ENCODE measurements at places on chromosomes 3 and 15.

GRCh38 chr3:39327746-39328349 lies 1.7 kb upstream of the CCR8 start:
- peak; percentile 53 for DNase-seq

GRCh38 chr3:144968750-144969350 lies 997.2 kb downstream of the DIPK2A start:
- no peak for DNase-seq

DNA sequence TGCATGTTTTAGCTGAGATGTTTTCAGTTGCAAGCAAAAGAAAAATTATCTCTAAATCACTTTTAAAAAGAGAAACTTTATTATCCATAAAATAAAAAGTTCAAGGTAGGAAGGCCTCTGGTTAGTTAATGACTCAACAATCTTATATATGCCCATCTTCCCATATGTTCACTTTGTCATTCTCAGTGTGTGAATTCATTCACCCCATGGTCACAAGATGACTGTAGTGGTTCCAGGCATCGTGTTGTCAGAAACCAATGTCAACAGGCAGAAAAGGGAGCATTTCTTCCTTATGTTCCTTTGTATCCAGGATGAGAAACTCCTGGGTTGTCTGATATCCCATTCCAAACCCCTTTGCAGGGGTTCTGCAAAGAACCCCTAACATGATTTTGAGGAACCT lies 119.9 kb upstream of the RAP2B start:
- DNase-seq: no peak

DNA sequence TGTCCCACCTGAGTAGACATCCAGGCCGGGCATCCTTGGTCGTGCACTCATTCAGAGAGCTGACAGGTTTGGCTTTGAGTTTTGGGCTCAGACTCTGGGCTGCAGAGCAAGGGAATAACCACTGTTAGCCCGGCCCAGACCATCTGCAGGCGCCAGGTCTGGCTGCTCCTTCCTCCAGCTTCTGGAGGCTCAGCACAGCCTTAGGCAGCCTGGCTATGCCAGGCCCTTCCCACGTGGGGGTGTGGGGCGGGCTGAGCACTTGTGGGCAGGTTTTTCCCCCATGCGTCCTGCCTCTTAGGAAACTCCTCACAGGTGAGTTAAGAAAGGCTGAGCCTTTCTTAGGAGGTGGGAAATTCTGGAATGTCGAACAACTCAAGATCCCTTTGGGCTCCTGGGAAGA lies 11.2 kb downstream of the PLA2G4B start:
- DNase-seq: no peak

Measured in T-helper 2 cell (primary cell).